ENCODE measurements at places on chromosomes 5 and 9.

DNA sequence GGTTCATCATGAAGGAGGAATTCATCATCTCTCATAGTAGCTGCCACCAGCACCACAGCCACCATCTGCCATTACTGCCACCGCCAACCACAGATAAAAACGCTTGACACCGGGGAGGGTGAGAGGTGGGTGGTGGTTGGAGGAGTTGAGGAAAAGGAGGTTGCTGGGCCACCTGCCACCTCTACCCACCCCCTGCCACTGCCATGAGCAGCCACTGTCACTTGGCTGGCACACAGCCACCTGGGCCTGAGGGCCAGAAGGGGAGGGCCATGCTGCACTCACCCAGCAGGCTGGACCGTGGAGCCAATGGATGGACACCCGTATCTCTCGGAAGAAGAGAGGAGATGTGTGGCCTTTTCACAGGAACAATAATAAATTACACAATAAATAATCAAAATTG, 31.3 kb upstream of the SLC36A2 start:
- no peak for DNase-seq

DNA sequence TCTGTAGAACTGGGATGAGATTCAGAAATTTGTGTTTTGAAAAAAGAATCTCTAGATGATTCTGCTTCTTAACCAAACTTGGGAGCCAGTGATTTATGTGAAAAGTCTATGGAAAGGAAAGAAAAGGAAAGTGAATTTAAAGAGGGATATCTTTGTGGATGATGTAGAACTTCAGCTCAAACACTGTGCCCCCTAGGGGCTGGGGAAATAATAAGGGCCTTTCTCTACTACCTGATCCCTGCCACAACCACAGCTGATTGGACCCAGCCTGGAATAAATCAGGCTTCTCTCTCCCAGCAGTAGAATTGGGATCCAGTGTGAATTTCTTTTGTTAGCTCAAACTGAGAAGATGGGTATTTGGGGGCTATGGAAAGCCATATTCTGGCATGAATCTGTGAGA, 155.0 kb downstream of the PRELID2 start:
- no peak for DNase-seq

DNA sequence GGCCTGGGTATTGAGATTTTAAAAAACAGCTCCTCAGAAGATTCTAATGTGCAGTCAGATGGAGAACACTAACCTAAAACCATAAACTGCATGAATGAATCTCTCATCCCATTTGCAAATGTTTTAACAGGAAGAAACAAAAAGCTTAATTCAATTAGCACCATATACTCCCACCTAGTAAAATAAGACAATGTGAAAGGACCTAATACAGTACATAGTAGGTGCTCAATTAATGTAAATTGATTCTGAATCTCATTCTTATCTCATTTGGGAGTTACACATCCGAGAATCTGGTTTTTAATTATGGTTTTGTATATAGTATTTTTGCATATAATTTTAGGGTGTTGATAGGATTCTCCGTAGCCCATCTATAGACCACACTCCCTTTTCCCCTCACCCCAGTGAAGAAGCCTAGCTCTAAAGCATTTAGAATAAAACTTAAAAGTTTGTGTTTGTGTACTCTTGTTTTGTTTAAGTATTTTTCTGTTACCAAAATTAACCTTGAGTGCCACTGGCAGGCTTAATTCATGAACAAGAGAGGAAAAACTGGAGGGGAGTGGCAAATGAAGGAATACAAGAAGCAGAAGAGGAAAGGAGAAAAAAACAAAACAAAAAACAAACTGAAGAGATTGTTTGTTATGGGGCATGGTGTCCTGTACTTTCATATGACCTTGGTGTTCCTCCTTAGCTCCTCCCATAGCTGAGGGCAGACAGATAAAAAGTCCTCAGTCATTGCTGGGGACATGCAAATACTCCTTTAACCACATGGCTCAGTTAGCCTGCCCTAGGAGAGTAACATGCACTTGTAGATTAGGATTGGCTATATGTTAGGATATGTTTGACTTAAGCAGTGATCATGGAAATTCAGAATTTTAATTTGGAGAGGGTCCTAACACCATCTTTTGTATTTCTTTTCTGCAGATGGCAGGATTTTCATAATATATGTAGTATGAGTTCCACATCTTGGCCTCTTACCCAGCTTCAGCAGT, 1.2 kb downstream of the RNF14 start:
- no peak for DNase-seq

- no peak for DNase-seq
Measured at GRCh38 chr9:98085944-98086343, 29.4 kb downstream of the NANS start.

- no peak for DNase-seq
Measured at GRCh38 chr9:112772215-112772509, 21.6 kb downstream of the SNX30 start.
